ENCODE measurements at places on chromosomes 16 and 17.

- DNase-seq: peak; percentile 82
These were observed 1.3 kb downstream of the RAB37 start for GRCh38 chr17:74738051-74738996.

GRCh38 chr16:66881014-66881417 lies 701 bp downstream of the PDP2 start:
- DNase-seq: peak; percentile 35

DNA sequence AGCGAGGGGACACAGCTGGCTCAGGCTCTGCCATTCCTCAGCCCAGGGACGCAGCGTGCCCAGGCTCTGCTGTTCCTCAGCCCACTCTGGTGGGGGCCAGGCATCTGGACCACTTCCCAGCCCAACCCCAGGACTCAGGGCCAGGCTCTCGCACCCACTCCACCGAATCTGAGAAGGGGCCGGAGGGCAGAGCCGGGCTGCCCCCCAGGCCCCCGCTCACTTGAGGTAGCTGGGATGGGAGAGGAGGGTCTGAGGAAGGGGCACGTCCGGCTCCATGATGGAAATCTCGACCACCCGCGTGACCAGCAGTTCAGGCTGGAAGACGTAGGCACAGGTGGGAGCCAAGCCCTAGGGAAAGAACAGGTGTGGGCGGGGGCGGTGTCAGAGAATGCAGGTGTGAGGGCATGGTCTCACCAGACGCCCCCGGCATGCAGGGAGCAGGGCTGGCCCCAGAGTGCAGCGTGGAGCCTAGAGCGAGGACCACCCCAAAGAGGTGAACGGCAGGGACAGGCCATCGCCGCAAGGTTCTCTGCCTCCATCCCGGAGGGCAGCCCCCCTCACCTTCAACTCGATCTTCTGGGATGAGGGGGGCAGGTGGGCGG lies 4.9 kb downstream of the PGAP6 start:
- no peak for DNase-seq

- DNase-seq: peak; percentile 36
These were observed 708 bp downstream of the DHX33 start for GRCh38 chr17:5468075-5468473.

- no peak for DNase-seq
These were observed 467.8 kb downstream of the MAF start for GRCh38 chr16:79132701-79133100.

DNA sequence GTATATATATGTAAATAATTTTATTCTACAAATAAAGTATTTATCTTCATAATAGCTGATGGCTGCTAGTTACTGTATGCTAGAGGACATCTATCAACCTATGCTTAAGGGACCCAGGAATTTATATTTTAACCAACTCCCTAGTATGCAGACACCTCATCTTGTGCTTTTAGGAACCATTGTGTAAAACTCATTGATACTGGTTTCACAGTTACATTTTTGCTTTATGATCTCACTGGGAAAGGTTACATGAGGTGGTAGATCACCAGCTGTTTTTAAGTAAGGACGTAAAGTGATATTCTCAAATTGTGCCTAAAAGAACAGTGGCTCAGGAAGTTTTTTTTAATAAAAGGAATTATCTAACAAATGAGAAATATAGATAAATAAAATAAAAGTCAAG lies 56.4 kb downstream of the VMP1 start:
- DNase-seq: no peak

- DNase-seq: no peak
These were observed 86.3 kb downstream of the VPS53 start for GRCh38 chr17:628089-628941.

DNA sequence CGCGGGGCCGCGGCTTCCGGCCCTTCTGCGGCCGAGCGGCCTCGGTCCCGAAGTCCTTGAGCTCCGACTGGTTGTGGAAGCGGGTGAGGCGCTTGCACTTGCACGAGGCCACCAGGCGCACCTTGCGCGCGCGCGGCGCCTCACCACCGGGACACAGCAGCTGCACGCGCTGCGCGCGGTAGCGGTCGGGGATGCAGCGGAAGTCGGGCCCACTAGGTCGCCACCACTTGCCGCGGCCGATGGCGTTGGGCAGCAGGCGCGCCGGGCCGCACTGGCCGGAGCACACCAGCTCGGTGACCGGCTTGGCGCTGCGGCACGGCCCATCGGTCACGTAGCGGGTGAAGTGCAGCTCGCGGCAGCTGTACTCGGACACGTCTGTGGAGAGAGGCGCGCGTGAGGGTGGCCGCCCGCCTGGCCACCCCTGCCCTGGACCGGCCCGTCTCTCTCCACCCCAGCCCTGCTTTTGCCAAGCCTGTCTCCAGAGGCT lies 3.2 kb downstream of the SOST start:
- DNase-seq: peak; percentile 37

GRCh38 chr16:9681508-9681907 lies 500.7 kb downstream of the GRIN2A start:
- DNase-seq: no peak

DNA sequence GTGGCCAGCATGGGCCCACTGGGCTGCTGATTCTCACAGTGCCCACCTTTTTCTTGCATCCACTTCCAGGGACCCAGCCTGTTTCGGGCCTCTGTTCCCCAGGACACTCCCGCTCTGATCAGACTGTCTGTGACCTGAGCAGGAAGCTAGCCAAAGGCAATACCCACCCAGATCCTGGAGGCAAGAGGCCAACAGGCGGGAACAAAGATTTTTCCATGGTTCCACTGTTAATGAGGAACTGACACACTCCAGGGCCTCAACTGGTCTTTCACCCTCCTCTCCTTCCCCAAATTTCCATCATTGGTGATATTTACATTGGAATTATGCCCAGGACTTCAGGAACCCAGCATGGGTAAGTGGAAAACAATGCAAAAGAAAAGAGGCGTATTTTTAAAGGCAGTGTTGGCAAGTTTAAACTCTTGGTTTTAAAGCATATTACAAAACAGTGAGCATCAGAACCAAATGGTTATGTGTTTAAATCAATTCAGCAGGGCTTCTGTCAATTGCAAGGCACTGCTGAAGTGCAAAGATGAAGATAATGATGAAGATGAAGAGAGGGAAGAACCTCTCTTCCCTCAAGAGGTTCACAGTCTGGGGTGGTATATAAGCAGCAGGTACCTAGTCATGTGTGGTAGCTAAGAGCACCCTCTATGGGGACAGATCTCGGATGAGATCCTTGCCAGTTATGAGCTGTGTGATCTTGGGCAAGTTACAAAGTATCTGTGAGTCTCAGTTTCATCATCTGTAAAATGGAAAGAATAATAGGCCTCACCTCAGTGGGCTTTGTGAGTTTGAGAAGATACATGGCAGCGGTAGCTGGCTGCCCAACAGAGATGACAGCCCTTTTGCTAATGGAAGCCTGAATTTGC lies 14.4 kb upstream of the ATP2A3 start:
- no peak for DNase-seq

DNA sequence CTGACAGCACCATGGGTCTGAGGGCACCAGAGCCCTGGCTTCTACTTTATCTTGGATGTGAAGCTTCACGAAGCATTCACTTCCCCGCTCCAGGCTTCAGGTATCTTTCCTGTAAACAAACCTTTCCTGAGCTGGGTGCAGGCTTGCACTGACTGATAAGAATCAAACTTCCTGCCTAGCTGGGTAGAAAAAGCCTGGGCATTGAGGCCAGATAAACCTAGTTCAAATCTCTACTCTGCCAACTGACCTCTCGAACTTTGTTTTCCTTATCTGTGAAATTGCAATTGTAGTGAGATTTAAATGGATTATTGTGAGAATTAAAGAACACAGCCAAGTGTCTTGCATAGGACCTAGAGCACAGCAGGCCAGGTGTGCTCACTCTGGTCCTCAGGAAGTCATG lies 2.9 kb upstream of the TMEM208 start:
- no peak for DNase-seq

GRCh38 chr16:75931043-75931442 lies 204.8 kb upstream of the CPHXL start:
- DNase-seq: no peak

- DNase-seq: no peak
These were observed 16.6 kb downstream of the NXPH3 start for GRCh38 chr17:49592263-49592662.

DNA sequence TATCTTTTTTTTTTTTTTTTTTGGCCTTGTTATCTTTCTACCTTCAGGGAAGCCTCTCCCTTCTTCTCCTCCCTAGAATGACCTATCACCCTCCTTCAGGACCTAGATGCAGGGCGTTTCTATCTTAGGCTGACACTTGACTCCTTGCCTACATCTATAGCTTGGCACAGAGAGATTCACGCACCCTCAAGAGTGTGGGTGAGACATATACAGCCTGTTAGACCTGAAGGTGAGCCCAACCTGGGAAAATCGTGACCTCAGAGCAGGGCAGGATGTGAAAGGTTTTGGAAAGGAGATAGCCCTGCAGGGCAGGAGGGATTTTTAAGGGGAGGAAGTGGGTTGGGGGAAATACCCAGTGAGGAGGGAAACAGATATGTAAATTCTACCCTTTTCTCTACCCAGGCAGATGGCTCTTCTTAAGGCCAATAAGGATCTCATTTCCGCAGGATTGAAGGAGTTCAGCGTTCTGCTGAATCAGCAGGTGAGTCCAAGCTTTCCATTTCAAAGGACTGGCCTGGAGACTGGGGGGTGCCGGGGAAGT lies at the start of gene AHSP:
Gene AHSP, plus strand, starts transcription at position 167 of the 541 bp plus-strand sequence. Its CDS starts 240 bp downstream, at position 407.
- no peak for DNase-seq

DNA sequence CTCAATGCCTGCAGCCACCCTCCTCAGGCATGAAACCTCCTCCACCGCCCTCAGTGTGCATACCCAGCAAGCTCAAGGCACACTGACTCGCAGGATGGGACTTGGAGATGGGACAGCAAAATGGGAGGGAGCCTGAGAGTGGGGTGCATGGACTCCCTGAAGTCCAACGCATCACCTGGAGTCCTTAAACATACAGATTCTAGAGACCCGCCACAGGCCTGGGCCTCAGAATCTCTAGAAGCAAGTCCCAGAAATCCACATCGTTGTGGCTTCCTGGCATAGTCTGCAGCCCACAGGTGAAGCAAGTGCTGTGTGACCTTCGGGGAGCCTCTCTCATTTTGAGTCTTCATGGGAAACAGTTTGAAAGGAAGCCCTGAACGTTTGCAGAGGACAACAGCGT lies 3.6 kb upstream of the TBX21 start:
- DNase-seq: no peak

DNA sequence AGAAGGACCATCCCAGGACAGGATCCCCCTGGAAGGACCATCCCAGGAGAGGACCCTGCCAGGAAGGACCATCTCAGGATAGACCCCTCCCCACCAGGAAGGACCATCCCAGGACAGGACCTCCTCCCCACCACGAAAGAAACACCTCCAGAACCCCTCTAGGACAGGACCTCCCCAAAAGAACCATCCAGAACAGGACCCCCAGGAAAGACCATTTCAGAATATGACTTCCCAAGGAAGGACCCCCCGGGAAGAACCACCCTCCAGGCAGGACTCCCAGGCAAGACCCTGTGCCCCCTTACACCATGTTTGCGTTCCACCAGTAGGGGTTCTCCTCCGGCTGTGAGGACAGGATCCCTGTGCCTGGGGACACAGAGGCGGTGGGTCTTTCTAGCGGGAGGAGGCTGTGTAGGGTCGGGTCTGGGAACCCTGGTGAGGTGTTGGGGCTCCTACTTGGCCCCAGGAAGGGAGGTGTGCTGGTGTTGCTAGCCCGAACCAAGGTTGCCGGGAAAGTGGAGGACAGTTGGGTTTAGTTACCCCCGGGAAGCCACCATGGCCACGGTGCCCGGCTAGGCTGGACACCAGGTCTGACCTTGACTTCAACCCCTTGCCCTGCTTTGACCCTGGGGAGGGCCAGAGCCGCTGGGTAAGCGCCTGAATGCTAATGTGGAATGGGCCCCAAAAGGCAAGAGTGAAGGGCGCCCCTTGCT lies 2.2 kb downstream of the NOTUM start:
- DNase-seq: no peak

DNA sequence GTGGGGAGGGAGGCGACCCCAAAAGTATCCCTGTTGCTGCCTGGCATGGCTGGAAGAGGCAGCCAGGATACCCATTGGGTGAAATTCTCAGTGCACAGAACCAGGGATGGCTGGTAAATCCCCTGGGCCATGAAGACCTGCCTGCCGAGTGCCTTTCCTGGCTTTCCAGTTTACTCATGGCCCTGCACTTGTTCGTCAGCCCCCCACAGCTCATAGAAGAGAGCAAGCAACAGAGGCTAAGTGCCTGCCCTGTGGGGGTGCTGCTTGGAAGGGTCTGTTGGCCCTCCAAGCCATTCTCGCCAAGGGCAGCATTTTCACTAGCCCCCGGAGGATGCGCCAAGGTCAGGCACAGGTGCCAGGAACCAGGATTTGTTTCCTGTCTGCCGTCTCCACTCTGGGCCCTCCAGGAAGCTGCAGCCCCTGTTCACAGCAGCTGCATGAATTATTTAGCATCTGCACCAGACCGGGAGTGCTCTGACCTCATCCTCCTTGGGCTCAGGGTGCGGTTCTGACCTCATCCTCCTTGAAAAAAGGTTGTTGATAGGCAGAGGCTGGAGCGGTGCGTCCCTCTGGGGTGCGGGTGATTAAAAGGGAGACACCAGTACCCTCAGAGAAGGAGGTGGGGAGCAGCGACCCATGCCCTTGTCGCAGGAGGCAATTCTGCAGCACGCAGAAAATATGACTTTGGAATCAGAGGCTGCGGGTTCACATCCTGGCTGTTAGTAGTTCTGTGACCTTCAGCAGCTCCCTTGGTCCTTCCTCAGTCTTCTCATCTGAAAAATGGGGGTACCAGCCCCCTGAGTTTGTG lies 14.2 kb upstream of the CD300A start:
- DNase-seq: no peak

- DNase-seq: no peak
These were observed 15.4 kb downstream of the COG1 start for GRCh38 chr17:73208139-73208827.

Data from stimulated activated CD4-positive, alpha-beta T cell treated with anti-CD3 and anti-CD28 coated beads, Interleukin-15, amount 100 ng/mL, for 24 hours (primary cell).